ENCODE measurements at places on chromosomes 2 and 18.

GRCh38 chr2:239245872-239246721 is 154.7 kb downstream of the HDAC4 start:
- DNase-seq, result no peak

DNA sequence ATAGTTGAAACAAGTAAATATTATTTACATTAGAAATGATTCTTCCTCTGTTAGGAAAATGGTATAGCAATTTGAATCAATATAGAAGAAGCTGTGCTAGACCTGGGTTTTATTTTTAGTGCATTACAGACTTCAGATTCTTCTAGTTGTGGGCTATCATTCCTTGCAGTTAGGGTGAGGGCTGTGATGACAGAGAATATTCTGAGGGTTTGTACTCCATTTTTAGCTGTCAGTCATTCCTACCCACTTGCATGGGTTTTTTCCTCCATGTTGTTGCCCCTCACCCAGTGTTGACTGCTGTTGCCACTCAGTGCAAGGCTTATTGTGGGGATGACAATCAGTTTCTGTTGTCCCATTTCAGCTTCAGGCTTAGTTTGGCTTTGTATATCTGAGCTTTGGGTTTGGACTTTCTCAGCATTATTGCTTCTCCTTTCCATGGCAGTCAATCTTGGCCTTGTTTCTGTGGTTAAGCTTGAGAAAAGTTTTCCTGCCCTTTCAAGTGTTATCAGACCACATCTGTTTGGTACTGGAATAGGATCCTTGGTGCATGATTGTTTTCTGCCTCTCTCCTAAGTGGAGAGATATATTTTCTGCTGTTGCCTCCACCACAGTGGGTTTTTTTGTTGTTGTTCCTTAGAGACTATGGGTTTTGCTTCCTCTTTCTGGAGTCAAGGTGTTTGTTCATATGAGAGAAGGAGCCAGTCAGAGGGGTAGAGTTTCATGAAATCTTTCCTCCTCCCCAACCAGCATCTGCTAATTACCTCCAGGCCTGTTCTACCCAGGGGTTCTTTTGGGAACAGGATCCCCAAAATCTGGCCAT is 312.7 kb upstream of the CWC22 start:
- no peak for DNase-seq

DNA sequence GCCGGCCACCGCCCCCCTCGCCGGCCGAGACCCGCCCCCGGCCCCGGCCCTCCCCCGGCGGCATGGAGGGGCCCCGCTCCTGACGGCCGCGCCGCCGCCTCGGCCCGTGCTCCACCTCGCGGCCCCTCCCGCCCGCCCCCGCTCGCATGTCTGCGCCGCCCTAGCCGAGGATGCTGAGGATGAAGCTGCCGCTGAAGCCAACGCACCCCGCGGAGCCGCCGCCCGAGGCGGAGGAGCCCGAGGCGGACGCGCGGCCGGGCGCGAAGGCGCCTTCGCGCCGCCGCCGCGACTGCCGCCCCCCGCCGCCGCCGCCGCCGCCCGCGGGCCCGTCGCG is 397 bp downstream of the ZCCHC2 start:
- DNase-seq, result no peak

- DNase-seq, result no peak
These were observed 51.0 kb upstream of the TTC39C start for GRCh38 chr18:23963443-23964165.

DNA sequence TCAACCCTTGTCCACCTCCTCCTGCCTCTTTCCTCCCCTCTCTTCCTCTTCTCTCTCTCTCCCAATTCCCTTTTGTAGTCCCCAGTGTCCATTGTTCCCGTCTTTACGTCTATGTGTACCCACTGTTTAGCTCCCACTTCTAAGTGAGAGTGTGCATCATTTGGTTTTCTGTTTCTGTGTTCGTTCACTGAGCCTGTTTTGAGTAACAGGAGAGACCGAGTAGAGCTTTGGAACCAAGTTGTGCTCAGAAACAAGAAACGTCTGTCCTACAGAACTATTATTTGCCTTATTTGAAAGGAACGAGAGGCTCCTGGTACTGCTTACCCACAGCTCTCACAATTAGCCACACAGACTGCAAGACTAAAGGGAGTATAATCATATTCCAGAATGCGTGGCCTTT is 50.1 kb upstream of the MAPRE2 start:
- DNase-seq, result no peak

- no peak for DNase-seq
These were observed 46.3 kb downstream of the ANKRD12 start for GRCh38 chr18:9182852-9183399.

DNA sequence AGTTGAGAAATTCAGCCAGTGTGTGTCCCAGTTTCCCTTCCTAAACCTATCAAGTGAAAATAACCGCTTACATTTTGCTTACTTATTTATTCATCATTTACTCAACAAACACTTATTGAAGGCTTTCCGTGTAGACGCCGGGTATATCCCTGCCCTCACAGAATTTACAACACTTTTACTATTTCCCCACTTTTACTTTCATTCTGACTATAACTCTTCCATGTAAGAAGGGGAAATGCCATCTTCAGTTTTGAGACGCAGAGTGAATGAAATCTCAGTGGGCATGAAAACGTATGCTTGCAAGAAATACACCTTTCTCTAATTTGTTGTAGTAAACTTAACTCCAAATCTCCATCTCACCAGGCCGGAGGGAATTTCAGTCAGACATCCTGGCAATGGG is 251.0 kb upstream of the CHAC2 start:
- DNase-seq, result no peak

GRCh38 chr18:57561728-57562423 is 24.6 kb downstream of the FECH start:
- DNase-seq, result no peak
